ENCODE measurements at places on chromosomes 7 and 10.

GRCh38 chr10:1465418-1465911, 271.9 kb downstream of the ADARB2 start:
- no peak for DNase-seq

DNA sequence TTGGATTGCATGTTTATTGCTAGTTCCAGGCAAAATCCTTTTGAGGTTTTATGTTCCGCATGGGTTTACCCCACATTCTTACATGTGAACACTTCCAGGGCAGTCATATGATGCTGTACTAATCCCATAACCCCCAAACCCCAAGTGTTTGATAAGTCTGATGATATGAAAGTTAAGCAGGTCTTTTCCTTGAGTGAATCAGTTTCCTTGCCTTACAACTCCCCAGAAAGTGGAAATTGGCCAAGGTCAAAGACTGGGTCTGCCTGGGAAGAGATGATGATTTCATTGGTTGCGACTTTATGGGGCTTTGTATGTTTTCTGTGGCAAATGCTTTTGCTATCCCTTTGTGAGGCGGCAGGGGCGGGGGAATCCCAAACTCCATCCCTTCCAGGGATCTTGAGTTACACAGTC, 24.7 kb downstream of the AFAP1L2 start:
- DNase-seq = no peak

- no peak for DNase-seq
Observed at GRCh38 chr10:59020502-59020901, 155.9 kb upstream of the PHYHIPL start.

DNA sequence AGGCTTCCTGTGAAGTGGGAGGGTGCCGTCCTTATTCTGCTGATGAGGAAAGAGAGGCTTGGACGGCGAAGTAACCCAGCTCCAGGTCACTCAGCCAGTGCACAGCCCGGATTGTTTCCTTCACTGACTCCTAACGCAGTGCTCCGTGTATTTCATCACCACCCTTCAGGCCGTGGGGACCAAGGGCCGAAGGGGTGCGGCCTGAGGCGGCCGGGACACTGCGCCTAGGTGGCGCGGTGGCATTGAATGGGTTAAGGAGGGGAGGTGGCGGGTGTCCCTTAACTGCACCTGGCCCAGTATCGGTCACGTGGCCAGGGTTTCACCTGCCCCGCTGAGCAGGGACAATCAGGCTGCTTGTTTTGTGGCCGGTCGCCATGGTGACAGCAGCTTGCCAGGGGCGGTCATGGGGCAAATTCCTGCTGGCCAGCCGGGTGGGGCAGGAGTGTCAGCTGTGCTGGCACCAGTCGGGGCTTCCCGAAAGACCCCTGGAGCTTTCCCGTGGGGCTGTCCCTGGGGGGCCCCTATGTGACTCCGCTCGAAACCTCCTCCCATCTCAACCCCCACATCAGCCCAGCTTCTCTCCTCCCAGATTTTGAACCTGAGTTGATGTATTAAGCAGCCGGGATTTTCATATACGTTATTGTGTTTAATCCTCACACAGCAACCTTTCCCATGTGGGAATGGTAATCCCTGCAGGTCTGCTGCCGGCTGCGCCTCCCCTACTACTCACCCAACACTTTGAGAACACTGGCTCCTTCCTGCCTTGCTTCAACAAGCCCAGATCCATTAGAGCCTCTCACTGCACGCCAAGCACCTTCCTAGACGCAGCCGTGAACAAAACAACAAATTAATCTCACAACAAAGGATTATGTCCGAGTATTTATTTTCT, 4.4 kb upstream of the ABHD11 start:
- peak; percentile 63 for DNase-seq

- DNase-seq = no peak
Observed at GRCh38 chr10:13048762-13049161, 47.2 kb upstream of the CCDC3 start.

GRCh38 chr7:127629268-127629854, 11.4 kb upstream of the PAX4 start:
- DNase-seq = peak; percentile 39

GRCh38 chr7:91351374-91351773, 87.1 kb downstream of the FZD1 start:
- DNase-seq = no peak

DNA sequence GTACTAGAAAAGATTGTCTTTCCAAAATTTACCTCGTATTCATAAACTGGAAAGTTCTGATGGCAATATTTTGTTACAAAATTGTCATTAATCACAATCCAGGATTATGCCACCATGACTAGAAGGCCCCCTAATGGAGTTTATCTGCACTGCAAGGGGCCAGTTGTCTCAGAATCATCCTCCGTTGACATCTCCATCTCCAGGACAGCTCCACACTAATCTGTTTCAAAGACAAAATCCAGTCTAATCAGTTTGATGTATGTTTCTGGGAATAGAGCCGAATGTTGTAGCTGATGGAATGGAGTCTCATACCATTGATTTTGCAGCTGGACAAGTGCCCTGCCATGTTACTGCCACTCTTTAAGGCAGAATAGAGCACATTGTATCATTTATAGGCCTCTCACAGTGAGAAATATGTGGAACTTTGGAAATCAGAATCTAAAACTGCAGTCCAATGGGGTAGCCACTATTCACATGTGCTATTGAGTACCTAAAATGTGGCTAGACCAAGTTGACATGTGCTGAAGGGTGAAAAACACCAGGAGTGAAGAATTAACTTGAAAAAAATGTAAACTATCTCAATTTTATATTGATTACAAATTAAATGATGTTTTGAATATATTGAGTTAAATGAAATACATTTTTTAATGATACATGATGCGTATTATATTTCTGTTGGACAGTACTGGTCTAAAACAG, 38.3 kb upstream of the TOMM7 start:
- peak; percentile 53 for DNase-seq

GRCh38 chr7:16694806-16695205, 48.8 kb downstream of the BZW2 start:
- no peak for DNase-seq
